Nucleus accumbens (tissue), 56 donors: ENCODE measurements at places on chromosomes 4 and X.

DNA sequence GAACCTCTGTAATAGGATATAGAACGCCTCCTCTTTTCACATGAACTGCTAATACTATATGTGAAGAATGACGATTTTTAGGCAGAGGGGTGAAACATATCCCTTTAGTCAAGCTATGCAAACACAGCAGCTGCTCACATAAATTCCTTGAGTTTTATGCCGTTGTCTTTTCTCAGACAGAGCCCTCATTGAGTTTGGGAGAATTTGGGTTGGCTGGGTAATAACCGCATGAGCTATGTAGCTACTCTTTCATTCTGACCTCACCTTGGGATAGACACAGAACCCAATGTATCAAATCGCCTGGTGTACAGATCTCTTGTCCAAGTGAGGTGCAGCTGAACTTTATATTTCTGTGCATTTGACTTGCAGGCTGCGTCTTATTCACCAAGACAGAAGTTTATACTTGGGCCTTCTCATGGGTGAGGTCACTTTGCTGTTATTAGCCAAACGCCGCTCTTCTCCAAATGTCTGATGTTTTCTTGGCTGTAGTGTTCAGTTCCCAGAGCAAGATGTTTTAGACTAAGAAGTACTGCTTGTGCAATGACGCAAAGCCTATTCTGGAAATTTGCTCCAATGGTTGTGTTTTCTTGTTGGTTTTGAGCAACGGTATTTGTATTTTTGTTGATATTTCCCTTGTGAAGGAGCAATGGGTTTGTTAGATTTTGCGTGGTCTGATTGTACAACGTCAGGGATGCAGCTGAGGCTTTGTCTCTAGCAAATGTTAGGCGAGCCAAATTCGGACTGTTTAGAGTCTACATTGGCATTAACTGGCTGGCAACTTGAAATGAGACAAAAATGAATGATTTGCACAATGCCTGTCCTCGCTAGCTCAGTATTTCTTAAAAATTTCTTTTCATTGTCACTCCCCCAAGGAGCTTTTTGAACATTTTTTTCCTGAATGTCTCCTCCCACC is 11.2 kb upstream of the SPARCL1 start:
- no peak for DNase-seq

DNA sequence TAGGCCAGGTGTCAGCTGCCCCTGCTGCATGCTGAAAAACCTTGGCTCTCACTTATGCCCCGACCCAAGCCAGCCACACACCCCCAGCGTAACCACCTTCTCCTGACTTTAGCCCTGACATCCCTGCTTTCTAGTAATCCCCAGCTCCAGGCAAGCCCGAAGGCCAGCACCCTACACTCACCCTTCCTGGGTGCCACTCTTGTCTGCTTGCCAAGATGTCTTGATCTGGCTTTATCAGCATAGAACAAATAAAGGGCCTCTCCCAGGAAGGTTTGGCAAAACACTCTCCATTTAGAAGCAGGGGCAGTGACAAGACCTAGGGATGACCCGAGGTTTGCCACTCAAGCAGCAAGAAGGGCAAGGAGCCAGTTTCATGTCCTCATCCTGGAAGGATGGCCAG is 6.8 kb upstream of the MAP9 start:
- no peak for DNase-seq

DNA sequence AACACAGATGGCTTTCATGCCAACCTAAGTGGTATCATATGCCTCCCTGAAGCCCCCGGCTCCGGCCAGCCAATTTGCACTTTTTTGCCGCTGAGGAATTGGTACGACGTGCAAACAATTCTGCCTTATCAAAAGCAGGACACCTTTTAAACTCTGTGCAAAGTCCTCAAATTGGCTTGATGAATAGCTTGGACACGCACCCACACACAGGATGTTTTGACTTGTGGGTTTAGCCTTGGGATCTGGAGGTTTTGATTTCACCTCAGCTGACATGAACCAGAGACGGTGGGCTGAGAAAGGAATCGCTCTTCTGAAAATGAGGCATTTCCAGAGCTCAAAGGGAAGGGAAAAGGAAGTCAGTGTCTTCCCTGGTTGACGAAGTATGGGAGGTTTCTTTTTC is 110.8 kb upstream of the SHOX start:
- no peak for DNase-seq

- no peak for DNase-seq
Observed at GRCh38 chr4:6781113-6781512, 1.4 kb upstream of the KIAA0232 start.

GRCh38 chr4:3035674-3036073 is 38.7 kb downstream of the HTT-AS start:
- DNase-seq: no peak

DNA sequence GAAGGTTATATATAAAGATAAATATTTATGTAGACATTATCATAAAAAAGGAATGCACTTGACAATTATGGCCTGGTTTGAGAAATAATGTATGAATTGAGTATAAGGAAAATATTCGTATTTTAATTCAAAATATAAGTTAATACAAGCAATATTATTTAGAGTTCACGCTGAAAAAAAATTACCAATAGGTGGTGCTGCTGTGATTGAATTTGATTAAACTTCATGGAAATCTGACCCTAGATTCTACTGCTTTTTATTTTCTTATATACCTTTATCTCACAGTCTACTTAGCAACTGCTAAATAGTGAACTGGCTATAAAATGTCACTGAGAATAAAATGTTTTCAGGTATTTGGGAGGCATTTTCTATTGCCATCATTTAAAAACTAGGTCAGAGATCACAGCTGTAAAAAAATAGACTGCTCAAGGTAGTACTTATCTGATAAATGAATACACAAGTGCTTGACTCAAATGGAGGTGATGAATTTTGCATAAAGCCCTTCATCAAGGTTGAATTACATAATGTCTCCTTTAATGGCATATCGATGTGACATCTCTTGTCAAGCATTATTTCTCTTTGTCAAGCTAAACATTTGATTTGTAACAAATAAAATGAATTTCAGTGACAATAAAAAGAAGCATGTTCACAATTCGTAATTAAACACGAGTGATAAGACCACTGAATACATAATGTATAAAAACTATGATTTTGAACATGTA is 1638.8 kb upstream of the PCDH7 start:
- DNase-seq: no peak

DNA sequence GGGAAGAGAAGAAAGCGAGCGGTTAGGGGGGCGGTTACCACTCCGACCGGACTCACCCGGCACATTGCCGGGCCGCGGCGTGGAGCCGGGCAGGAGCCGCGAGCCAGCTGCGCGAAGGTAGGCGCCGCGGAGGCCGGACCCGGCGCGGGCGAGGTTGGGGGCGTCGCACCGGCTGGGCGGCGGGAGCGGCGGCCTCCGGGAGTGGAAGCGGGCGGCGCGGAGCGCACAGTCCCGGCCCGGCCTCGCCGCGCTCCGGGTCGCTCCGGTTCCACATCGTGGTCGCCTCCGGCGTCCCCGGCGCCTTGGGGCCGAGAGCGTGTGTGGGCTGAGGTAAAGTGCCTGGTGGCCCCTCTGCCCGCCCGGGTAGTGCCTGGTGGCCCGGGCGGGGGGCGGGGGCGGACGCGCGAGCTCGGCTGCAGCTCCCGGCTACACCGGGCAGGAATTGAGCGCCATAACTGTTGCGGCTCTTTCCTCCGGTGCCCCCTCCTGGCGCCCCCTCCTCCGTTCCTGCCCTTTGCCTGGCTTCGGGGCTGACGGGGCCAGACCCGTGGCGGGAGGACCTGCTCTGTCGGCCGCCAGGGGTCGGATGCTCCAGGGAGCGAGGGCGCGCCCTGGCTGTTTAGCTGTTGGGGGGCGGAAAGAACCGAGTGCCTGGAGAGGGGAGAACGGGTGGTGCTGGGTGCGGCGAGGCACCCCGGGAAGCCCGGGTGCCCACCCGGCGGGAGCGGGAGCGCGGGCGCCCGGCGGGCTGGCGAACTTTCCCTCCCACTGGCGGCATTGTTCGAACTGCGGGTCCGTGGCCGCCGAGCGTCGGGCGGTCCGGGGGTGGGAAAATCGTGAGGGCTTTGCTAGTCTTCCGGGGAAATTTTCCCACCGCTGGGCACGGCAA is 626 bp downstream of the JADE3 start:
- no peak for DNase-seq

DNA sequence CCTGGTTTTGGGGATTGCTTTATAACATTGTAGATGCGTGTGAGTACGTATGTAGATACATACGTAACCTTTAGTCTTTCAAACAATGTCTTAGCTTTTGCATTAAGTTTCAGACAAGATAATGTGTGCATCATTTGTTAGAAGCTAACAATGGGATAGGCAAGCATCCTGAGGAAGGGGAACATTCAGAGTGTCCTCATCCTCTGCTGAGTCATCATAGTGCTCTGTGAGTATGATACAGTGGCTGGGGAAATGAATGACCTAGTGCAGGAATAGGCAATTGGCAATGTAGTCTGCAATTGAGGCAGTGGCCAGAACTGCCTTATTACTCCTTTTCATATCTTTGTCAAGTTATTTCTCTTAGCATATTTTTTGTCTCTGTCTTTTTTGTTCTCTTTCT is 7.3 kb downstream of the NAP1L5 start:
- DNase-seq: no peak

DNA sequence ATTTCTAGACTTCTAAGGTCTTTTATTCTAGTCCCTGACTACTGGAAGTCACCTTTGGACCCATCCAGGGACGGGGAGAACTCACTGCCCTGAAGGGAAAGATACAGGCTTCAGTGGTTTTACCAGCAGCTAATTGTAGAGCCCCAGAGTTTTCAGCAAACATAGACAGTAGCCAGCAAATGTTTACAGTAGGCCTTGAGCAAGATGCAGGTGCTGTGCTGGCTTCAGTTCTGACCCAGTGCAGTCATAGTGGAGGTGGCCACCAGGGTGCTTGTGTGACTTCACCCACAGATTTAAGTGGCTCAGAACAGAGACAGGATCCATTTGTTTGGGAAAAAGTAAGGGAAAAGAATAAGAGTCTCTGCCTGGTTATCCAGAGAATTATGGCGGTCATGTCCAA is 384.4 kb upstream of the AR start:
- no peak for DNase-seq

GRCh38 chrX:38008658-38009057 is 2.3 kb downstream of the SYTL5 start:
- no peak for DNase-seq

DNA sequence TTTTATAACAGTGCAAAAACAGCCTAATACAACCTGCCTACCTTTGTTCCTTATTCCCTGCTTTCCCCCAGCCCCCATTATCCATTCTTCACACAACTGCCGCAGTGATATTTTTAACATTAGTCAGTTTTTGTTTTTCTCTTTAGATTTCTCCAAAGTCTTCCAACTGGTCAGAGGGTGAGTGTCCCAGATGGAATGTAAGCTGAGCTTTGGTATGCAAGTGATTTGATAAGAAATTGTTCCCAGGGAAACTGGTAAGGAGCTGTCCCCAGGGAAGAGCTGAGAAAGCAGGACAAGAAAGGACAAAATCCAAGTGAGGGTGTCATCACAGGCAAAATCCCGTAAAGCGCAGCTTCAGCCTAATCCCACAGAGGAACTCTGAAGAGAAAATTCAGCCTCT is 475.5 kb upstream of the ADGRL3 start:
- DNase-seq: no peak

DNA sequence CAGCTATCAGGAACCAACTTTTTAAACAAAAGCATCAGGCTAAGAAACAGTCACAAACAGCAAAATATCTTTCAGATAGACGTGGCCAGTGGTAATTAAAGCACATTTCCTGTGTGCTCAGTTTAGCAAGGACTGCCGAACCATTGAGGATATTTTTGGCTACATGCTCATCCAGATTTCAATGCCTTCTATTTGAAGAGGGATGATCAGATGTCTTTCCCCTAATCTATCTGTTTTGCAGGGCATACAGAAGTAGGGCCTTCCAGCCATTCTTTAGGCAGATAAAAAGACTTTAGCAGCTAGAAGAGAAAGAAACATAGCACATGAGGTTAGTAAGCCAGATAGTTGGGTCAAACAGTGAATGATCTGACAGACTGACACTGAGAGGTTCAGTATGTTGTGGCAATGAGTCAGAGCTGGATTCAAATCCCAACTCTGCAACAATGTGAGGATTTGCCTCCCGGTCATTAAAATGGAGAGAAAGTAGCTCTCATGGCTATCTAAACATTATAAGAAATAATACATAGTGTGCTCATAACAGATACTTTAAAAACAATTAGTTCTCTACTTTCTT is 100.0 kb upstream of the PRKG2 start:
- no peak for DNase-seq

DNA sequence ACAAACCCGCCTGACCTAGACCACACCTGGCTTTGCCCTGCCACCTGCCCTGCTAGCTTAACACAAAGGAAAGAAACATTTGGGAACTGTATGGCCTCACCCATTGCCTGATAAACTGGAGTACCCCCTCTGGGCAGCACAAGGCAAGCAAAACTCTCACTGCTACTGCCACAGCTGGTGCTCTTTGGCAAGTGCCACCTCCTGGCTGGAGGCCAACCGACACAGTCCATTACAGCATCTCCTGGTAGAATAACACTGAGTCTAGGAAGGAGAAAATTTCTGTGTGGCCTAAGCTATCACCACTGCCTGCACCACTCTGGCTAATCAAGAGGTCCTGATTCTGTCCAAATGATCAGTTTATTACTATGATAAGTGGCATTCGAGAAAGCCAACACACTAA is 18.9 kb upstream of the SPANXN3 start:
- no peak for DNase-seq

DNA sequence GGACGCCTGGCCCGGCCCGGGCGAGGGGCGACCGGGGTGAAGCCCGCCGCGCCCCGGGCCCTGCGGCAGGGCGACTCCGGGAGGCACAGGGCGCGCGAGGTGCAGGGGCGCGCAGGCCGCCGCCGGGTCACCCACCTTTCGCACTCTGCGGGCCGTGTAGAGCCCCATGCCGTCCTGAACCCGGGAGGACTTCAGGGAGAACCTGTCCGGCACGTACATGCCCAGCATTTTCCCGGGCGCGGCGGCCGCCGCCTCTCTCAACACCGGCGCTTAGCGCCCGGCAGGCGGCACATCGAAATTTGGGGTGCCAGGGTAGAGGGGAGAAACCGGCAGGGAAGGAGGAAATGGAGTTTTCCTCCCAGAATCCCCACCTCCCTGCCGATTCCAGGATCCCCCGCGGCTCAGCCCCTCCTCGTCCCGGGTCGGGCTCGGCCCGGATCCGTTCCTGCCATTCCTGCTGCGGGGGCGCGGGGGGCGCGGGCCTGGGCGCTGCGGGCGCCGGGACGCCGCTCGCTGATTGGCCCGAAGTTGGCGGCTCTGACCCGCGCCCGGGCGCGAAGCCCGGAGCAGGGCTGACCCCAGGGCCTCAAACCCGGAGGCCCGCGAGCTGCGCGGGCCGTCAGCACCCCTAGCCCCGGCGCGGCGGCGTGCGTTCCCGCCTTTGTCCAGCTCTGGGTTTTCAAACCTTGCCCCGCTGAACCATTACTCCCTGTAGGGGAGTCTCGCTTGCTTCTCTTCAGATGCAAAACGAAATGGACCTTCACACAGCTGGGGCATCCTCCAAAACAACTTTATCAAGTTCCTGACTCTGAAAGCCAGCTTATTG is at the start of gene PRDM5:
Gene PRDM5 (minus strand): TSS at position 346 of the 826 bp plus-strand sequence. CDS start 118 bp downstream, at position 228.
- DNase-seq: peak; percentile 23

GRCh38 chr4:74161666-74162450 is 3.9 kb downstream of the MTHFD2L start:
- DNase-seq: no peak

GRCh38 chr4:135325264-135325663 is 1123.7 kb upstream of the PABPC4L start:
- DNase-seq: no peak

- no peak for DNase-seq
Observed at GRCh38 chrX:132908891-132909290, 49.5 kb downstream of the HS6ST2 start.

- DNase-seq: no peak
Observed at GRCh38 chr4:123198706-123199105, 197.9 kb upstream of the SPRY1 start.

- no peak for DNase-seq
Observed at GRCh38 chr4:26132858-26133257, 188.0 kb upstream of the RBPJ start.

- DNase-seq: no peak
Observed at GRCh38 chrX:1561164-1561563, 24.2 kb upstream of the P2RY8 start.
